Epithelial cell of proximal tubule (primary cell): ENCODE measurements at places on chromosomes 11 and 22. TPM values are rescaled to one million over a fixed set of nuclear protein-coding genes. Genes with fewer than 3 reads are reported as not detected.

GRCh38 chr11:69327741-69328191 lies 33.8 kb downstream of the MYEOV start:
- DNase-seq = no peak

DNA sequence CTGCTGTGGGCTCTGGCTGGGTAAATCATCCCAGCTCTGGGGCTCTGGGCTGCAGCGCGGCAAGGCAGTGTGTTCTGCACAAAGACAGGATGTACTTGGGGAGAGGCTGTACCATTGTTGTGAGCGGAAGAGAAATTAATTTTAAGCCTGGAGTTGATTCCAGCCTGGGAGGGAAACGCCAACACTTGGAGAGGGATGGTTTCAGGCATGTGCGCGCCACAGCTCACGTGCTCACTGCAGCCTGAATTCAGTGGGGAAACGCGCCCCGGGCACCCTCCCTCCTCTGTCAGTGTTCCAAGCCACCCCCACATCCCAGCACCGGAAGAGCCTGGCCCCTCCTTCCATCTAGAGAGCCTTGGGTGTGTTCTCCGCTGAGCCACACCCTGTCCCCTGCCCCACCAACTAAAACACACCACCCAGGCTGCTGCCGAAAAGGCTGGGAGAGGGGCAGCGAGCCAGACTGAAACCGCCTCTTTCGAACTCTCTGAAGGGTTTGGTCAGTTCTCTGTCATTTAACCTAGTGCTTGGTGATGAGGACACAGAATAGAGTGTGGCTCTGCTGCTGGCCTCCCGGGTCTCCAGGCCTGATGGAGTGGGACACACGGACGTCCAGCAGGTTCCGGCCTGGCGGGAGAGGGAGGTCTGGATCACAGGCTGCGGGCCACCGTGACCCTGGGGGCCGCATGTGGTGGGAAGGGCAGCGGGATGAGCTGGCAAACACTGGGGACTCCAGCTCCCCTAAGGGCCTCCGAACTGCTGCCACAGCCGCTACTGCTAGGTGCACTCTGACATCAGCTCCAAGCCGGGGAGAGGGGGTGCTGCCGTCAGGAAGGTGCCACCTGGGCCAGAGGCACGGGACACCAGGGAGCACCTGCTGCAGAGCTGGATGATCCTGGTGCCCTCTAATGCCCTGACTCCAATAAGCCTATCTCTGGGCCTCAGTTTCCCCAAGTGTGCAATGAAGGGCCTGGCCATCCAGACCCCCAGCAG lies 230.8 kb downstream of the CTTN start:
- DNase-seq = no peak

- DNase-seq = no peak
Observed at GRCh38 chr22:40273319-40273718, 73.0 kb upstream of the ADSL start.

DNA sequence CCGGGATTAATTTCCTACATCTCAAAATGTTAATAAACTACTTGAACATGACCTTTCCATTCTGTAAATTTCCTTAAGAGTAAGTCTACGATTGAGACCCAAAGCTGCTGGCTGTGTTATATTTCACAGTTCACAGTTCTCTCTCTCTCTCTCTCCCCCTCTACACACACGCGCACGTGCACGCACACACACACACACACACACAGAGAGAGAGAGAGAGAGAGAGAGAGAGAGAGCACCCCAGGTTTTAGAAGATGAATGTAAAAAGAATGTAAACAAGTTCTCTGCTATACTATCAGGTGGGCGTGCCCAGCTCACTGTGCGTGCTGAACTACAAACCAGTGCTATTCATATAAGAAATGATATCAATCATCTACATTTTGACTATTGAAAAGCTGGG lies 3.3 kb downstream of the BDNF start:
- no peak for DNase-seq

GRCh38 chr22:38148245-38148644 lies 33.4 kb downstream of the PLA2G6 start:
- peak; percentile 35 for DNase-seq

GRCh38 chr22:49183826-49184216 lies 643.9 kb downstream of the BRD1 start:
- no peak for DNase-seq

DNA sequence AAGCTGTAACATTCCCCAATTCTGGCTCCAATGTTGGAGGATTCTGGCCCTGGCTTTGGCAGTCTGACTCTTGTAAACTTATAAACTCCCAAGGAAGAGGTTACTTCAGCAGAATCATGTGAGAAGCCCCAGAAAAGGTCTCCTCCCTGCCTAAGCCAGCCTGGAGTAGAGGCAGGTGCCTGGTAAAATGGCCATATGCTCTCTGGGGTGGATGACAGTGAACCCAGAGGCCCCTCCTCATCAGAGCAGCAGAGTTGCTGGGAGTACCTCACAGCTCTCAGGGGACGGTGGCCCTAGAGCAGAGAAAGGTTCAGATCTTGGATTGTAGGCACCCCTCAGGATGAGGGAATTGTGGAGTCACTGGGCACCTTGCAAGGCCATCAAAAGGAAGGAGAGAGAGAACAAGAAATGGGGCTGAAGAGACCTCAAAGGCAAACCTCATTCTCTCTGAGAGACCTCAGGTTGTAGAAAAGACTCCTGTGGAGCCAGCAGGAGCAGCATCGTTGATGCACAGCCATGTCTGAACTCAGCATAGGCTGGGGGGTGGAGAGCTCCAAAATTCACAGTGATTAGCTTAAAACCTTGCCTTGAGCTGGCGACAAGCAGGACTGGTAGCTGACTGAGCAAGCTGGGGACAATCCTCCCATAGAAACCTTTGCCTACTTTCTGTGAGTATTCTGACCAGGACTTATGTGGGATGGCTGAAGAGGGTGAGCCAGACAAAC lies 4.9 kb upstream of the P2RY6 start:
- no peak for DNase-seq

MPZL2 gene
- total RNA-seq = 19.9 and 29.7 TPM in 2 replicates

MS4A8 gene
- not detected in 2 replicates for total RNA-seq
